ENCODE measurements at places on chromosomes 12 and 14.
A peak's percentile ranks its signal among the peaks of the same experiment; 100 is the strongest.

GRCh38 chr14:51370758-51371386 is 130.8 kb downstream of the TMX1 start:
- H3K27me3 ChIP-seq = no peaks in the 10 kb centered on the region
- no peaks in the 10 kb centered on the region for H3K4me1 ChIP-seq
- no peak overlapping the region for H3K4me3 ChIP-seq
- no peak for DNase-seq

GRCh38 chr12:10511756-10512355 is 6.2 kb downstream of the EIF2S3B start:
- no peaks in the 10 kb centered on the region for H3K27me3 ChIP-seq
- H3K4me1 ChIP-seq = no peaks in the 10 kb centered on the region
- no peak for DNase-seq
- no peak overlapping the region for H3K4me3 ChIP-seq

DNA sequence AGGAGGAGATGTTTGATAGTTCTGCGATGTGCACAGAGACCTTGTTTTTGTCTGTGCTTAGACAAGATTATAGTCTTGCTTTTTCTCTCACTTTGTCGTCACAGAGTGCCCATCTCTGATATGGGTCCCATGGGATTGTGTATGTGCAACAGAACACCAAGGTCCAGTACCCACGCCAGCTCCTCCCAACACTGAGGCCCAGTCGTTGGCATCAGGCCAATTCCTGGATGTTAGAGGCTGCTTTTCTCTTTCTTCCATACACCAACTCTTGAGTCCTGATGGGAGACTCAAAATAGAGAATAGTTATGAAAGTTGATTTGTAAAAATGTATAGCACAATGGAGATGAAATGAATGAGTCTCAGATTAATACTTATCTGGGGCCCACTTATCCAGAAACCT is 22.7 kb upstream of the PRMT8 start:
- no peaks in the 10 kb centered on the region for H3K4me1 ChIP-seq
- H3K4me3 ChIP-seq = no peak overlapping the region
- no peak for DNase-seq
- H3K27ac ChIP-seq = no peak overlapping the region

GRCh38 chr14:55874785-55875184 is 243.4 kb upstream of the PELI2 start:
- H3K36me3 ChIP-seq = no peaks in the 10 kb centered on the region
- H3K27ac ChIP-seq = no peak overlapping the region
- H3K4me1 ChIP-seq = peaks cover 8% of the 10 kb centered on the region
- no peaks in the 10 kb centered on the region for H3K27me3 ChIP-seq

GRCh38 chr14:54211551-54212308 is 185.1 kb upstream of the CDKN3 start:
- H3K27ac ChIP-seq = peak overlapping the region; percentile 64
- no peaks in the 10 kb centered on the region for H3K27me3 ChIP-seq
- H3K4me3 ChIP-seq = no peak overlapping the region
- H3K36me3 ChIP-seq = no peaks in the 10 kb centered on the region
- no peak for DNase-seq

- no peak overlapping the region for H3K27ac ChIP-seq
- H3K27me3 ChIP-seq = no peaks in the 10 kb centered on the region
- no peaks in the 10 kb centered on the region for H3K4me1 ChIP-seq
- peaks cover 61% of the 10 kb centered on the region for H3K36me3 ChIP-seq
Observed at GRCh38 chr14:102415671-102416070, 52.9 kb downstream of the TECPR2 start.

- H3K27ac ChIP-seq = peak overlapping the region; percentile 81
- DNase-seq = peak; percentile 91
- no peaks in the 10 kb centered on the region for H3K27me3 ChIP-seq
- peaks cover 93% of the 10 kb centered on the region for H3K4me1 ChIP-seq
- no peaks in the 10 kb centered on the region for H3K36me3 ChIP-seq
Observed at GRCh38 chr12:47736877-47737676, 11.8 kb upstream of the ENDOU start.

DNA sequence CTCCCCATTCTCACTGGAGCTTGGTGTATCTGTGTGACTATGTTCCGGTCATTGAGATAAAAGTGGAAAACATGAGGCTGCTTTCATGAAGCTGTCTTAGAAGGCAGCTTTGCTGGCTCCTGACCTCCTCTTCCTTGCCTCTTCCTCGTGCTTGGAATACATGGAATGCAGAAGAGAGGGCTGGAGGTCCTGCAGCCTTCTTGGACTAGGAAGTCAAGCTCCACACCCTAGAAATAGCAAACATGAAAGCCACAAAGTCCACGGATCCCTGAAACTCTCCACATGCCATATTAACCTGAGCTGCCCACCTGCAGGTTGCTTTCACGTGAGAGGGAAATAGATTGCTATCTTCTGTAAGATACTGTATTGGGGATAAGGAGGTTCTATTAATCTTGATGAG is 51.0 kb downstream of the FZD10 start:
- no peak overlapping the region for H3K4me3 ChIP-seq
- no peak overlapping the region for H3K27ac ChIP-seq
- H3K4me1 ChIP-seq = no peaks in the 10 kb centered on the region
- H3K36me3 ChIP-seq = no peaks in the 10 kb centered on the region
- DNase-seq = no peak
- H3K27me3 ChIP-seq = no peaks in the 10 kb centered on the region

- H3K27ac ChIP-seq = no peak overlapping the region
- no peak overlapping the region for H3K4me3 ChIP-seq
- no peak for DNase-seq
- no peaks in the 10 kb centered on the region for H3K4me1 ChIP-seq
Observed at GRCh38 chr12:83172441-83172840, 485.7 kb downstream of the TMTC2 start.

- no peak overlapping the region for H3K27ac ChIP-seq
- H3K36me3 ChIP-seq = no peaks in the 10 kb centered on the region
- H3K4me3 ChIP-seq = no peak overlapping the region
- H3K4me1 ChIP-seq = peaks cover 66% of the 10 kb centered on the region
Observed at GRCh38 chr12:93780101-93780641, 103.0 kb downstream of the CRADD start.
